ENCODE measurements at places on chromosomes 3 and 15.

- DNase-seq = no peak
Measured at GRCh38 chr3:37170060-37170459, 4.3 kb downstream of the LRRFIP2 start.

DNA sequence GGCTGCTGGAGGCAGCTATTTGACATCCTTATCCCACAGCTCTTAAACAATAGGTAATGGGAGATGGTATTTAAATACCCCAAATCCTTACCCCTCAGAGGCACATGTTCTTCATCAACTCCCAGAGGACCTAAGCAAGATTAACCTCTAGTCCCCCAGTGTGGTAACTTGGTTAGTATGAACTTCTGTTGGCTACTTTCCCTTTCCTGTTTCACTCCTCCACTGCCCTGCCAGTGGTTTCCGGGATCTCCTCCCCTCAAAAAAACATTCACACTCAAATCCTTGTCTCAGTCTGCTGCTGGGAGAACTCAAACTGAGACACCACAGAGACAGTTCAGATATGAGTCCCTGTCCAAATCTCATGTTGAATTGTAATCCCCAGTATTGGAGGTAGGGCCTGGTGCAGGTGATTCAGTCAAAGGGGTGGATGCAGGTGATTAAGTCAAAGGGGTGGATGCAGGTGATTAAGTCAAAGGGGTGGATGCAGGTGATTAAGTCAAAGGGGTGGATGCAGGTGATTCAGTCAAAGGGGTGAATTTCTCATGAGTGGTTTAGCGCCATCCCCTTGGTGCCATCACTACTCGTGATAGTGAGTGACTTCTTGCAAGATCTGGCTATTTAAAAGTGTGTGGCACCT, 335.0 kb upstream of the CTNNB1 start:
- no peak for DNase-seq

GRCh38 chr15:85649372-85649771, 145.4 kb downstream of the KLHL25 start:
- DNase-seq = no peak

- DNase-seq = no peak
Measured at GRCh38 chr3:42666022-42666421, 12.5 kb downstream of the ZBTB47 start.

DNA sequence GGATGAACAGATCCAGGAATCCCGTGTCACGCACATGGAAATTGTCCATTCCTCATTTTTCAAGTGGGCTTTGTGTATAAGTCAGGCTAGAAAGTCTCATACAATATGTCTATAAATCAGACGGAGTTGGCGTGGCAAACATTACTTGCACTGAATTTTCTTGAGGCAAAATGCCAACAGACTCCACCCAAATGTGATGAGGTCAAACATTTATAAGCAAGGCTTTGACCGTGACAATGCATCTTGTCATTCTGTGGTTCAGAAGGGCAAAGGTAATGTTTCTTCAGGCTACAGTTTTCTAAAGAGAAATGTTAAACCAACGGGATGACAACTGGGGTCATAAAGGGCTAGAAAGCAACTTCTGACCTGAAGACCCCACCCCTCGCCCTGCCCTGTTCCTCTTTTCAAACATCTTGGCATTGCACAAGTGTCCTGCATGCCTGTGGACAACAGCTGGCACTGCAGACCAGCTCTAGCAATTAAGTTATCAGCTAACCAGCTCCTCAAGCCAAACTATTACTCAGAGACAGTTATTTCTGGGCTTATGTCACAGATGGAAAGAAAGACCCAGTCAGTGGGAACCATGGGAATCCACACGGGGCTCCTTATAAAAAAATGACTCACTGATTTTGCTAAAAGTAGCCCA, 36.5 kb upstream of the SPTBN5 start:
- no peak for DNase-seq

DNA sequence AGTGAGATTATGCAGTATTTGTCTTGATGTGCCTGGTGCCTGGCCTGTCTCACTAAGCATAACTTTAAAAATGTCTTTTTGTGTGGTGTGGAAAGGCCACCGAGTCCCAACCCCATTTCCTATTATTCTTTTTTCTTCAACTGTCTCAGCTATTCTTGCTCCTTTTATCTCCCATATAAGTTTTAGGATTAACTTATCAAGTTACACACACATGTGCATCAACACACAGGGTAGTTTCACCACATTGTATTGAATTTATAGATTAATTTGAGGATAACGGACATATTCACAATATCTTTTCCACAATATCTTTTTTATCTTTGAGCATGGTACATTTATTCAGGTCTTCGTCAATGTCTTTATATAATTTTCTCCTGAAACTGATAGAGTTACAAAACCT, 127.6 kb downstream of the RYR3 start:
- no peak for DNase-seq

- no peak for DNase-seq
Measured at GRCh38 chr15:88898736-88899135, 3.4 kb upstream of the HAPLN3 start.

- DNase-seq = no peak
Measured at GRCh38 chr3:144585408-144585807, 613.8 kb downstream of the DIPK2A start.

DNA sequence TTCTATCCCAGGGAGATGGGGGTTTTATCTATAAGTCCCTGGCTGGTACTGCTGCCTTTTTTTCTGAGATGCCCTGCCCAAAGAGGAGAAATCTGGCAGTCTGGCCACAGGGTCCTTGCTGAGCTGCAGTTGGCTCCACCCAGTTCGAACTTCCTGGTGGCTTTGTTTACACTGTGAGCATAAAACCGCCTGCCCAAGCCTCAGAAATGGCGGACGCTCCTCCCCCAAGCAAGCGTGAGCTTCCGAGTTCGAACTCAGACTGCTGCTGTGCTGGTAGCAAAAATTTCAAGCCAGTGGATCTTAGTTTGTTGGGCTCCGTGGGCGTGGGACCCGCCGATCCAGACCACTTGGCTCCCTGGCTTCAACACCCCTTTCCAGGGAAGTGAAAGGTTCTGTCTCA, 126.8 kb upstream of the SUCLG2 start:
- DNase-seq = no peak

DNA sequence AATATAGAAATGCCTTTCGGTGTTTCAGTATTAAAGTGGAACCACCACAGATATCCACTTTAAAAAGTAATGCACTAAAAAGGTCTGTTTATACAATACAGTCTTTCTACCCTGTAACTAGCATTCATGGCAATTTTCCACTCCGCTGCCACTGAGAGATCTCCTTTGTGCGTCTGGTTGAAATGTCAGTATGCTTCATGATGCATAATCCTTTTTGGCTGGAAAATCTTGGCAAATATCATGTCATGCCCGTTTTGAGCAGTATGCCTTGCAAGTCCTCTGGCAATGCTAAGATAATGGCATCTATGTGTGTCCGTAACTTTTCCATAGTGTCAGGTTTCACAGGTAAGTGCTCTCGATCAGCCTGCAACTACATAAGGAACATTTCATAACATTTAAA, 30.8 kb upstream of the ARF4 start:
- DNase-seq = no peak

GRCh38 chr3:37475435-37475834, 301.1 kb upstream of the LRRFIP2 start:
- no peak for DNase-seq

GRCh38 chr15:31045606-31046005, 54.2 kb upstream of the MTMR10 start:
- DNase-seq = no peak

DNA sequence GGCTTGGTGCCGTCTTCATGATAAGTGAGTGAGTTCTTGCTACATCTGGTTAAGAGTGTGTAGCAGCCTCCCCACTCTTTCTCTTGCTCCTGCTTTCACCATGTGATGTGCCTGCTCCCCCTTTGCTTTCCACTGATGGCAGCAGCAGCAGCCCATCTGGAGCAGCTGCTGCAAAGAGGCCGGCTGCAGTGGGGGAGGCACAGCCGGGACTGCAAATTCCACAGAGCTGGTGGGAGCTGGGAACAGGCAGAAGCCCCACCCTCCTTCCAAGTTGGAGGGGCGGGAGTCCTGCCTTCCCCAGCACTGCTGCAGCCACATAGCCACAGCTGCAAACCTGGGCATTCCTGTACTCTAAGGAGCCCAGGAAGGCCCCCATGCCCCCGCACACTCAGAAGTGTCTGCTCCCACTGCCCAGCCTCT, 62.8 kb upstream of the IMPG2 start:
- no peak for DNase-seq

DNA sequence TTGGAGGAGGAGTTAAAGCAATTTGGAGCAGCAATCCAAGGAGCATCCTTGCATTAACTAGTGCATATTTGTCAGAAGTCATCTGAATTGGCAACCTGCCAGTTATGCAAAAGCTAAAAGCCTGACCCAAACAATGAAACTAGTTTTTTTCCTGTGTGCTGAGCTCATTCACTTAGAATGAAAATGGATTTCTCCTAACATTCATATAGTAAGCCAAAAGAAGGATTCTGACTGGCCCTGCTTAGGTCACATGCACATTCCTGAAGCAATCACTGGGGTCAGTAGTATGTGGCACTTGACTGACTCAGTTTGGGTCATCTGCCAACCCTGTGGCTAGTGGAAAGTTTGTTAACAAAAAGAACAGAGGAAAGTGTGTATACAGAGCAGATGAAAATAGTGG, 30.5 kb downstream of the OXSM start:
- DNase-seq = no peak

GRCh38 chr3:41460736-41461135, 261.4 kb downstream of the CTNNB1 start:
- DNase-seq = no peak

- DNase-seq = no peak
Measured at GRCh38 chr3:187291001-187291511, 481 bp downstream of the MASP1 start.

All from activated T-helper 1 cell treated with Interleukin-2 at 50 U/mL for 16 hours (primary cell).